ENCODE measurements at places on chromosomes 2 and 18. TPM values are rescaled to one million over a fixed set of nuclear protein-coding genes. Genes with fewer than 3 reads are reported as not detected.

DNA sequence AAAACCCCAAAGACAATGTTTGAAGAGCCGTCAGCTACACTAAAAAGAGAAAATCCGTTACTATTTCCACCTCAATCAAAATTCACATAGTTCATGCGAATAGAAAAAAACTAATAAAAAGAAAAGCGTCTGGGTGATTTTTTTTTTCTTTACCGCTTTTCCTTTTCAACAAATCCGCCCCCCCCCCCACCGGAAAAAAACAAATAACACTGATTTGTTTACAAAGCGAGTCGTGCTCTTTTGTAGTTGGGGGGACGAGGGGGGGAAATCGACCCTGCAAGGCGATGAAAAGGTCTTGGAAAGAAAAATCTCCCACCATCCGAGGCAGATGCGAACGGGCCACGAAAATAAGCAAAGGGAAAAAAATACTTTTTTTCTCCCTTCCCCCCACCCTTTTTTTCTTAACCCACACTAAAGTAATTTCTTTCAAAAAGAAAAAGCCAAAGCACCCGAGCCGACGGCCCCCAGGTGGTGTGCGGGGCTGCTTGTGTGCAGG is 638 bp downstream of the ZNF521 start:
- DNase-seq: peak; percentile 16

DNA sequence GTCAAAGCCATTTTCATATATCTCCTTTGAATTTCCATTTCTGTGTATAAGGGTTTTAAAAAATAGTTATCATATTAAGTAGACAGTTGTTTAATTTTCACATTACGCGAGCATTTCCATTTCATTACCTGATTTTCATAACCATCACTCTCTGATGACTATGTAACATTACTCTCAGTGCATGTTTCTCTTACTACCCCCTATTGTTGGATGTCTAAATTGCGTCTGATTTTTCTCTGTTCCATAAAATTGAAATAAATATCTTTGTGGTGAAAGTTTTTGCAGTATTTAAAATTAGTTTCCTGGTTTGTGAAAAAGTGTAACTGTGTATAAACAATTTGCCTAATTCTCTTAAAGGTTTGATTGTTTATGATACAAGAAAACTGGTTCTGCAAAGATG is 123.8 kb downstream of the MYO1B start:
- no peak for DNase-seq

DNA sequence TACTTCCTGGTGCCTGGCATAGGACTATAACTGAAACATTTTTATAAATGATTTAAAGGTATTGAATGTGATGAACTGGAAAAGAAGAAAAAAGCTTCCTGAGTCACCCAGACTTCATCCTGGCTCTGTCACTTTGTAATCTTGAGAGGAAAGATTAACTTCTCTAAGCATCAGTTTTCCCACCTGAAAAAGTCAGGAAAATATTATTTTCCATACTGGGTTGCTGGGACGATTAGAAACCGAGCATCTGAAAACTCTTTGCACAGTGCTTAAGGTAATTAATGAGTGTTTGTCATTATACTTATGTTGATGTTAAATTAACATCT is 71.8 kb downstream of the FMNL2 start:
- no peak for DNase-seq

DNA sequence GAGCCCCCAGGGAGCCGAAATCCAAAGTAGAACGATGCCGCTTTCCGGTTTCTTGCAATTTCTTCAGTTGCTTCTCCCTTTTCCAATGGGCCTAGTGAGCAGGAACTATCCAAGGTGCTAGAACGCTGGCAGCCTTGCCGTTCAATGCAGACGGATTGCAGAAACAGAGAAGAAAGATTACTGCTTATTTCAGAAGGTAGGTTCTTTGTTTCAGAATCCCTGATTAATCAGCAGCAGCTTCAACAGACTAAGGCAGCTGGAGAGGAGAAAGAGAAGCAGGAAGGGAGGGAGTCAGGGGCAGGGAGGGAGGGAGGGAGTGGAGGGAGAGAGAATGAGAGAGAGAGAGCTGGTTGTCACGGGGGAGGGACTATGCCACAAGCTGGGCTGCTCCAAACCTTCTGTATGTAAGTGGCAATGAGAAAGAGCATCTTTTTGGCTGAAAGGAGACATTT is 576 bp downstream of the NYAP2 start:
- peak; percentile 72 for DNase-seq

Gene UPP2
- total RNA-seq: 0.24 TPM

Gene RAX
- total RNA-seq: 3.4 TPM

DNA sequence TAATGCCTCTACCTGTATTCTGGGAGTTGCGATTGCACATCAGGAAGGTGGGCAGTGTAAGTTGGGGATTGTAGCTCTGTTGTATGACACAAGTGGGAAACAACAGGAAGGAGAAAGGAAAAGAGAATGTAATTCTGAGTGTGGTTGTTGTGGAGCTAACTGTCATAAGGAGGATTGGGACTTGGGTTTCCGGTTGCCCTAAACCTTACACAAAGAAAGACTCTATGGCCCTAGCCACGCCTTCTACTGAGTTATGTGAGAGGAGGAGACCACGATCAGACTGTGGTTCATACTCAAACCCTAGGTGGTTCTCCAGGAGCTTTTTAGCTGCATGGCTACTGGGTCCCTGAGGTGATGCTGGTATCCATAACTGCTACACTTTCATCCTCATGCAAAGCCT is 86.5 kb downstream of the TANC1 start:
- DNase-seq: no peak

DNA sequence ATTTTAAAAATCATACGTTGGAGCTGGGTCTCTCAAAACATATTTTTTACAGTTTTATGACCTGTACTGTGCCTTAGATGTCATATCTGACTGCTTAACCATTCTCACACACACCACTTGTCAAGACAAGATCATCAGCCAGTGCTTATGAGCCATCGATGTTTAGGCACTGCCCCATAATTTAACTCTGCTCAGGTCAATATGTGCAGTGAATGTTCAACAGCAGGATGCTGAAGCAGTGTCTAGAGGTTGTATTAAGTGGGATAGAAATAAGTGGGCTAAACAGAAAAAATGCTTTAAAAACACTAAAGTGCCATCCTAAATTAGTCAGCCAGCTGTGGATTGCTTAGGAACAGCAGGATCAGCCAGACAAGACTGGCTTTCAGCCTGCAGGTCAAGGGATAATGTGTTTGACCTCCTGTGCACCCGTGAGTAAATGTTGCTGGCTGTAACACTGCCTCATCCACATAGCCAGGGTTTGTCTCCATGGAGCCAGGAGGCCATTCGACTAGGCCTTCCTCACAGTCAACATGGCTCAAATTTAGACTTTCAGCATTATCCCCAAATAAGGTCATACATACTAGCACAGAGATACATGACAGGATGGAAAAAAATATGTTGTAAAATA is 139.0 kb upstream of the NXPH2 start:
- DNase-seq: no peak

DNA sequence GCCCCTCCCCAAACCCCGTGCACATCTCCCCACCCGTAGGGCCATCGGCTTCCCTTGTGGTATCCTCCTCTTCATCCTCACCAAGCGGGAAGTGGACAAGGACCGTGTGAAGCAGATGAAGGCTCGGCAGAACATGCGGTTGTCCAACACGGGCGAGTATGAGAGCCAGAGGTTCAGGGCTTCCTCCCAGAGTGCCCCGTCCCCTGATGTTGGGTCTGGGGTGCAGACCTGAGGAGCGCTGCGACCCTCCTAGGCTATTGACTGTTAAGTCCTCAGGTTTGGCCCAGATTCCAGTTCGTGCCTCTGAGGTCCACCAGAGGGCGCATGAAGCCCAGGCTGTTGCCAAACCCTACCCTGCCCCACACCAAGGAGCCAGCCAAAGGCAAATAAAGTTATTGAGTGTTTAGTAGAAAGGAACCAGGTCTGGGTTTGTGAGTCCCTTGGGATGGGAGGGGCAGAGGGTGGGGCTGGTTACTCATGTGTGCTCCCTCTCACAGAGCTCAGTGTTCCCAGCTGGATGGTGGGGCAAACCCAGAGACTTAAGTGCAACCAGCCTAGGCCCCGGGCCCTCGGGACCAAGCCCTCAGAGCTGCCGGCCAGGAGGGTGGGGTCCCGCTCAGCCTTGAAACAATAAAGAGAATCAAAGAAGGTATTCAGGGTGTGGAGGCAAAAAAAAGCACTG is 2.4 kb downstream of the PNKD start:
- peak; percentile 92 for DNase-seq

Gene RFX8
- 1.2 TPM for total RNA-seq

DNA sequence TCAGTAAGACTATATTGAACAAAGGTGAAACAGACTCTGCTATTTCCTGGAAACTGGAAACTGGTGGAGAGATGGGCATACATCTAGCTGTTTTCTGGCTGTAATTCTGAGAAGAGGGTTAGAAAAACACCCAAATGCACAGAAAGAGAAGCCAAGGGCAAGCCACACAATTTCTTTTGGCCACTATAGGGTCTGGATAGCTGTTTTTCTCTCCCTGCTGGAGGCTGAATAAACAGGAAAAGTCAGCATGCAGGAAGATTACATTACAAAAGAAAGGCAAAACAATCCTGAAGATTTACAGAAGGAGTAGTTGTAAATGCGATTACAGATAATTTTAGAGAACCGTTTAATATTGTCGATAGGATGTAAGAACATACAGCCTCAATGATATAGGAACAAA is 186.2 kb upstream of the REG3G start:
- no peak for DNase-seq

Gene HAAO
- total RNA-seq: 19.0 TPM

GRCh38 chr2:50953021-50953420 is 78.9 kb downstream of the NRXN1 start:
- DNase-seq: no peak

- peak; percentile 8 for DNase-seq
These were observed 138.0 kb upstream of the ASB18 start for GRCh38 chr2:236402033-236402790.

DNA sequence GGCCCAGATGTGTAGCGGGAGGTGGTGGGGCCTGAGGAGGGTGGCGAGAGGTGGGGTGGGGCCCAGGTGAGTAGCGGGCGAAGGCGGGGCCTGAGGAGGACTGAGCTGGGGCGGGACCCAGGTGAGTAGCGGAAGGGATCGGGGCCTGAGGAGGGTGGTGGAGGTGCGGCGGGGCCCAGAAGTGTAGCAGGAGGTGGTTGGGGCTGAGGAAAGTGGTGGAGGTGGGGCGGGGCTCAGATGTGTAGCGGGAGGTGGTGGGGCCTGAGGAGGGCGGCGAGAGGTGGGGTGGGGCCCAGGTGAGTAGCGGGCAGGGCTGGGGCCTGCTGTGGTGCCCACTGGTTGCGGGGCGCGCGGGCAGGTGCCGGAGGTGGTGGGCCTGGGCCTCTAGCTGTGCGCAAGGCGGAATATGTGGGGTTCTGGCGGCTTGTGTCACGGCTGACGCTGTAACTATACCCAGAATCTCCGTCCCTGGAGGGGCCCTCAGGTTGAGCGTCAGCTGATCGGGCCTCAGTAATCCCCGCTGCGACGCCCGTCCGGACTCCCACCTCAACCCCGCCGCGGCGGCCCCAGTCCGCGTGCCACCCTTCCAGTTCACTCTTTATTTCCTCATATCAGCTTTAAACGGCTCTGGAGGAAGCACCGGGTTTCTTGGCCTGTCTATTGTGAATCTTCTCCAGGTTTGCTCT is 866 bp upstream of the SF3B6 start:
- peak; percentile 44 for DNase-seq

GRCh38 chr2:220491670-220492069 is 864.2 kb downstream of the SLC4A3 start:
- no peak for DNase-seq

- no peak for DNase-seq
These were observed 18.6 kb downstream of the BUB1 start for GRCh38 chr2:110659248-110659647.

DNA sequence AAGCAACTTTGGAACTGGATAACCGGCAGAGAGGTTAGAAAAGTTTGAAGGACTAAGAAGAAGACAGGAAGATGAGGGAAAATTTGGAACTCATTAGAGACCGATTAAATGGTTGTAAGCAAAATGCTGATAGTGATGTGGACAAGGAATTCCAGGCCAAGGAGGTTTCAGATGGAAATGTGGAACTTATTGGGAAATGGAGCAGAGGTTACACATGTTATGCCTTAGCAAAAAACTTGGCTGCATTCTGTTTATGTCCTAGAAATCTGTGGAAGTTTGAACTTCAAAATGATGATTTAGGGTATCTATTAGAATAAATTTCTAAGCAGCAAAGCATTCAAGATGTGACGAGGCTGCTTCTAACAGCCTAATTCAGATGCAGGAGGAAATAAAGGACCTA is 675.1 kb upstream of the SYT4 start:
- DNase-seq: no peak

- no peak for DNase-seq
These were observed 6.7 kb downstream of the GALNT3 start for GRCh38 chr2:165787334-165787733.

- DNase-seq: no peak
These were observed 362.5 kb upstream of the ACVR2A start for GRCh38 chr2:147482111-147482895.

Gene TEKT4
- 1.9 TPM for total RNA-seq

- no peak for DNase-seq
These were observed 1615.8 kb upstream of the TMEFF2 start for GRCh38 chr2:193810533-193810932.

- no peak for DNase-seq
These were observed 22.6 kb downstream of the MRPL44 start for GRCh38 chr2:223979730-223980396.

GRCh38 chr18:10841203-10841602 is 308.2 kb downstream of the PIEZO2 start:
- DNase-seq: peak; percentile 55

DNA sequence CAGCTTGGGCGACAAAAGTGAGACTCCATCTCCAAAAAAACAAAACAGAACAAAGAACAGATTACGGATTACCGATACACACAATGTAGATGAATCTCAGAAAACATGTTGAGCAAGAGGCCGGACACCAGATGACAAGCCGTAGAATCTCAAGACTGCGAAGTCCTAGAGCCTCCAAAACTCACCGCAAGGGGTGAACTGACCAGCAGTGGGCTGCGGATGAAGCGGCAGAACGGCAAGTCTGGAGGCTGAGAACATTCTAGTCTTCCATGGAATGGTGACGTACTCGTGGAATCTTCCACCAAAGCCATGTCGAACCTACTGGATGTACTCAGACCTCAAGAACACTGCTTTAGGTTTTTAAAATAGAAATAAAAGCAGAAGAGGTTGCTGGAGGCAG is 198.8 kb downstream of the NDUFA10 start:
- no peak for DNase-seq

Gene CSRNP3
- total RNA-seq: 10.4 TPM

DNA sequence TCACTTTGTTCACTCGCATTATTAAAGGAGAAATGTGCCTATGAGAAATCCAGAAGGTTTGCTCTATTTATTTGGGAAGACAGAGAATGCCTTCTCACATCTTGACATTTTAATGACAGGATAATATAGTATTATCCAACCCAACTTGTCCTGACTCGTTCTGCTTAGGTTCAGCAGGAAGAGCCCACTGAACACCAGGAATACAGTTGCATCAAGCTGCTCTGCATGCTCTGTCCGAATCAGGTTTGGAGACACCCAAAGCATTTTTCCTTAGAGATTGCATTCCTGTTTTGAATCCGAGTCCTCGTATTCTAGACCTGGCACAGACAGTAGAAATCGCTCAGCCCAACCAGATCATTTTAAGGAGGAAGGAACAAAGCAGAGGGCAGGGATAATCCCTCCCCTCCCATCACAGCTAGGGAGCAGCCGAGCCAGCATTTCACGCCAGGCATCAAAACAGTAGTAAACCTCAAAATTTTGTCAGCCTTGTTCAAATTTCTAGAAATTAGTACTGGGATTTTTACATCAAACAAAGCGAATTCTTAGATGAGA is 837.4 kb upstream of the ID2 start:
- DNase-seq: peak; percentile 55

Data from umbilical cord (tissue), 2 donors.